ENCODE measurements at places on chromosomes 2 and 18.
A peak's percentile ranks its signal among the peaks of the same experiment; 100 is the strongest.

- peak; percentile 4 for DNase-seq
Measured at GRCh38 chr2:188512456-188512855, 220.8 kb downstream of the GULP1 start.

- no peak for DNase-seq
Measured at GRCh38 chr2:236814593-236814992, 245.0 kb downstream of the ACKR3 start.

GRCh38 chr2:45439788-45440773, 171.0 kb downstream of the SRBD1 start:
- DNase-seq = no peak

- DNase-seq = no peak
Measured at GRCh38 chr18:8348051-8348720, 261.1 kb upstream of the RAB12 start.

DNA sequence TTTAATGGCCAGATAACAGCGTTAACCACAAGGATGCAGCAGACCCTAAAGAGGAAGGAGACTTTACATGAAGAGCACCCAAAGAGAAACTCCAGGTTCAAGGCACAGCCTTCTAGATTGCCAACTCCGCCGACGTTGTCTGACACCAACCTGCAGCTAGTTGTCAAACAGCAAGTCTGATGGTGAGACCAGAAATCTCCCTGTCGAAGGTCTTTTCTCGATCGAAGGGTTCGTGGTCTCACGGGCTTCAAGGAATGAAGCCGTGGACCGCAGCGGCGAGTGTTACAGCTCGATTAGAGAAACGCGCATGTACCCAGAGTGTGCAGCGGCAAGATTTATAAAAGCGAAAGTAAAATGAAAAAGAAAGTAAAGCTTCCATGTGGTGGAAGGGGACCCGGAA, 656.3 kb downstream of the XIRP2 start:
- DNase-seq = no peak

DNA sequence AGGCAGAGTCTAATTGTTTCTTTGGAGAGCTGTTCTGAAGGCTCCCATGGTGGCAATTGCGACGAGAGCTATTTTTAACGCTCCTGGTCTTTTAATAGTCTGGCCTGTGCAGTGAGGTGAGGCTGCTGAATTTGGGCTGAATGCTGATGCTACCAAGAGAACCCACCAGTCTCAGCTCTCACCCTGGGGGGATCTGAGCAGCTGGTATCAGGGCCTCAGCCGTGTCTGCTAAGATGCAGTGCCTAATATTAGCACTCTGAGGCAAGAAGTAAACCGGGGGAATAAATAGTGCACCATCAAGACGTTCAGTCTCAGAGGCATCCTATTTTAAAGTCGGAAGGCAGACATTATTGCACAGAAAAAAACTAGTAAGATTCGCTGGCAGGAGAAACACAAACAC, 214.8 kb upstream of the PID1 start:
- DNase-seq = no peak

DNA sequence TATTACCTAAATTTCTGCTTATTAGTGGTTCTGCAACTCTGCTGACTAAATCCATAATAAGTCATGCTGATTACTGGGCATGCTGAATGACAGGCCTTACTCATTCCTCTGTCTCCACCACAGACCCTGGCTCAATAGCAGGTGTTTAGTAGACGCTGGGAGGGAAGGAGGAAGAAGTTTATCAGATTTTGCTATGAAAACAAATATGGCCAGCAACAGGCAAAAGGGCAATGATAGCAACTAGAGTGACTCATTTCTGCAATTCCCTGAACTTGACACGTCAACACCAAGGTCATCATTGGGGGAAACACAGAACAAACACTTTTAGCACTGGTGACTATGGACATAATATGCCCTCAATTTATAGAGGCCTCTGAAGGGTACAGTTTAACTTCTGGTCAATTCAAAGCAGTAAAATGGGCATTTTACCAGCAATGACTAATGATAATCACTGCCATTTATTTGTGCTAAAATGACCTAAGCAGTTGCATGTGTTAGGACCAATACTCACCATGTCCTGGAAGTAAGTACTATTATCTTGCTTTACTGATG, 35.2 kb downstream of the TMEM163 start:
- no peak for DNase-seq

DNA sequence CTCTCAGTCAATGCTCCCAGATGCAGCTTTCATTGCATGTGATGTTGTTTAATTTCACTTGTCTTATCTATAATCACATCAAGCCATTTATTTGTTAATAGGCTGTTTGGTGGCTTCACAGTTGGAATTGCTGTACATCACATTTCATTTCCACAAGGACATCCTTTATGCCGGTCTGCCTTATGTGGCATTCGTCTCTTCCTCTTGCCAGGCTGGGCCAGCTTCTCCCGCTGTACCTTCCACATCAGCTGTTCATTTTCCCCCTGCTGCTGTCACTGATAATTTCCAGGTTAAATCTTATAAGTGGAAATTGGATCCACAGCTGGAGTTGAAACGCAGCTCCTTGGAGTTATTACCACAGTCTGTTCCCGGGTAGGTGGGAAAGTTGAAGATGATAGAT, 110.6 kb downstream of the DPP10 start:
- no peak for DNase-seq

DNA sequence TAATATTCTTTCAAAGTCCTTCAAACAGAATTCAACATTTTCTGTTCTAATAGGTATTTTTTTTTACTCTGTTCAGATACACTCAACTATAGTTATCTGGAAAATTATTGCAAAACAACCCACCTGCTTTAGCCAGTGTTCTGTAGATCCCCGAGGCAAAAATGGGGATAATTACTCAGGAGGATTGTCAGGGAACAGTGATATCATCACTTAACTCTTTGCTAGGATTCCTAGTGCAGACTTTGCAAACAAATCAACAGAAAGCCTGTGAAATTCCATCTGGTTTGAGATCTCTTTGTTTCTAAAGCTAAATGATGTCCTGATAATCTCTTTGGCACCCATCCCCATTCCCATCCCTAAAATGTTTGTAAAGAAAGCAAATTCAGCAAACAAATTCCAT, 413.6 kb upstream of the MEIS1 start:
- no peak for DNase-seq

GRCh38 chr2:237695201-237695780, 67.9 kb downstream of the LRRFIP1 start:
- peak; percentile 67 for DNase-seq

DNA sequence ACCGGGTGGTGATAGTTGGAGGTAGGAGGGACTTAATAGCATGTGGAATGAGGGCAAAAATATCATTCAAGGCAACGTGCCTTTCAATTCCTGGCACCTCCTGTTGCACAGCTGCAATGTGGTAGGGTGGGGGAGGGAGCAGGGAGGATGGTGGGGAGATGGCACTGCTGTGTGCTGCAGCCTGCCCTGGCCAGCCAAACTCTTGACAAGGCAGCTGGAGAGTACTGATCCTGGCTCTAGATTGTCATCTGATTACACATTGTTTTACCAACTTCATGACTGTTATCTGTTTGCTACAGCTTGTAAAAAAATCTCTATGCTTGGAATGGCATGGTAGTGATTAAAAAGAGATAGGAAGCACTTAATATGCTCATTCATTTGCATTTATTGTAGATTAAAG, 47.7 kb downstream of the PLCL1 start:
- DNase-seq = no peak

Measured in bone marrow (tissue), 2 donors.